Stimulated activated CD4-positive, alpha-beta T cell treated with anti-CD3 and anti-CD28 coated beads, Interleukin-2, amount 100 ng/mL, for 4 hours (primary cell): ENCODE measurements at places on chromosomes 3 and 15.

- DNase-seq, result no peak
These were observed 1.2 kb downstream of the BRPF1 start for GRCh38 chr3:9732740-9733115.

GRCh38 chr15:63630036-63630751, 33.0 kb downstream of the FBXL22 start:
- no peak for DNase-seq

GRCh38 chr15:60520013-60520824, 41.3 kb upstream of the ICE2 start:
- DNase-seq, result no peak

DNA sequence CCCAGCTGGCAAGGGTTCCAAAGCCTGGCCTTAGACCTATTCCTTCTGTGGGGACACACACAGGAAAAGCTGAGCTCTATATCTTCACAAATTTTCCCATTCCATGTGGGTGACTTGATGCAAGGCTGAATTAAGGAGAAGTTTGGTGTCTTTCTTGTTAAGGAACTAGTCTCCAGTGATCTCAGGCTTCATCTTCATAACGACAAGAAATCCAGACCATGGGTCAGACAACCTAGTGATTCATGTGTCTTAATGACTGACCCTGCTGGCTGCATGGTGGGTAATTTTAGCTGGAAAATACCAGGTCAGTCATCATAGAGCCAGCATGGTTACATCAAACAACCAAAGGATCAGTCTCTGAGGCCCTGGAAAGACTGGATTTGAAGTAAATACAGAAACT, 112.7 kb upstream of the SLC4A7 start:
- DNase-seq, result no peak

DNA sequence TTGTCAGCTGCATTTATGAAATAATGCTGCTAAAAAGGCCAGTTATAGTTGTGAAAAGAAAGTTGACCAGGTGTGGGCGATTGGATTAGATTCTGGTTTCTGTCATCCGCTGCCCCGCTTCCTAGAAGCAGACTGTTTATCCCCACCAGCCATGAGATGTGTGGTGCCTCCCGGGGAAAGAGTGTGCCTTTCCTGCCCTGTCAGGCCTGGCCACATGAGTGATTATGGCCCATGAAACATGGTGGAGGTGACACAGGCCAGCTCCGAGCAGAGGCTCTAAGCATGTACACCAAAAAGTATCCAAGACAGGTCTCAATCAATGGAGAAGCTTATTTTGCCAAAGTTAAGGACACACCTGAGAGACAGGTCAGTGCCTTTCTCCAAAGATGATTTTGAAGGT, 85.4 kb upstream of the ABHD2 start:
- no peak for DNase-seq

DNA sequence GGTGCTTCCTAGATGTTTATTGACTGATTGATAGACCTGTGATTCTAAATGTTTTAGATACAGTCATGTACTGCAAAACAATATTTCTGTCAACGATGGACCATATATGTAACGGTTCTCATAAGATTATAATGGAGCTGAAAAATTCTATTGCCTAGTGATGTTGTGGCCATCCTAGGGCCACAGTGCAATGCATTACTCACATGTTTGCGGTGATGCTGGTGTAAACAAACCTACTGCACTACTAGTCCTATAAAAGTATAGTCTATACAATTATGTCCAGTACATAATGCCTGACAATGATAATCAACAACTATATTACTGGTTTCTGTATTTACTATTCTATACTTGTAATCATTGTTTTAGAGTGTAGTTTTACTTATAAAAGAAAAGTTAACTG, 46.8 kb downstream of the CHST2 start:
- DNase-seq, result no peak

DNA sequence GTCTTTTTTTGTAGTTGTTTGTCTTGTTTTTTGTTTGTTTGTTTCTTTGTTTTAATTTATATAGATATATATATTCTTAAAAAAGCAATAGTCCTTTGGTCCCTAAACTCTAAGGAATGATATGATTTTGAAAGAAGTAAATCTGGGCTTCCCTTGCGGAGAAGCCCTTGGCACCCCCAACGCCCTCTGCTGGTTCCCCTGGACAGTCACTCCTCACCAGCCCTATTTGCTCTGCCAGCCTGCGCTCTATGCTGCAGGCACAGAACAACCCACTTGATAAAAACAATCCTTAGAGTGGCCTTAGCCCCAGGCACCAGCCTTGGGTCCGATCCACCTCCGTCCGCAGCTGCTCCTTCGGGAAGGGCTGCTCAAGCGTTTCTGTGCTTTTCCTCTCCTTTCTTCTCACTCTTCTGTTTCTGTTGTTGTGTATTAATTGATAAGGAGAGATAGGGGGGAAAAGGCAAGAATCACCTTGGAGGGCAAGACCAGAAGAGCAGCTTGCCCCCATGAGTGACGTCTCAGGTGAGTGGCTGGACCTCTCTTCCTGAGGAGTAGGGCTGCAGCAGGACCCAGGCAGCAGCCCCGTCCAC, 13.7 kb upstream of the PARP6 start:
- DNase-seq, result peak; percentile 41

GRCh38 chr15:37873336-37873735, 61.1 kb upstream of the TMCO5A start:
- DNase-seq, result no peak

DNA sequence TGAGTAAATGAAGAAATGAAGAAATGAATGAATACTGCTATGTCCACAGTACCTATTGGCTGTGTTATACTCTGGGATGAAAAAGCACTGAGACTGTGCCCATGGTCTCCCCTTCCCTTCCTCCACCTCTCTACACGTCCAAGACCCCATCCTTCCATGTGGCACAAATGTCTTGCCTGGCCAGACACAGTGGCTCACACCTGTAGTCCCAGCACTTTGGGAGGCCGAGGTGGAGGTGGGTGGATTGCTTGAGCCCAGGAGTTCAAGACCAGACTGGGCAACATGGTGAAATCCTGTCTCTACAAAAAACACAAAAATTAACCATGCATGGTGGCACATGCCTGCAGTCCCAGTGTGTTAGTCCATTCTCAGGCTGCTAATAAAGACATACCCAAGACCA, 200.1 kb downstream of the FAM43A start:
- no peak for DNase-seq

- DNase-seq, result no peak
These were observed 24.7 kb downstream of the ILDR1 start for GRCh38 chr3:121997372-121997771.

- DNase-seq, result no peak
These were observed 97.4 kb downstream of the DTWD1 start for GRCh38 chr15:49718234-49718633.

GRCh38 chr3:28171962-28172361, 69.5 kb upstream of the CMC1 start:
- no peak for DNase-seq

GRCh38 chr3:63609408-63609807, 43.1 kb upstream of the SNTN start:
- no peak for DNase-seq

GRCh38 chr15:23038726-23039142, 635 bp downstream of the TUBGCP5 start:
- DNase-seq, result no peak

DNA sequence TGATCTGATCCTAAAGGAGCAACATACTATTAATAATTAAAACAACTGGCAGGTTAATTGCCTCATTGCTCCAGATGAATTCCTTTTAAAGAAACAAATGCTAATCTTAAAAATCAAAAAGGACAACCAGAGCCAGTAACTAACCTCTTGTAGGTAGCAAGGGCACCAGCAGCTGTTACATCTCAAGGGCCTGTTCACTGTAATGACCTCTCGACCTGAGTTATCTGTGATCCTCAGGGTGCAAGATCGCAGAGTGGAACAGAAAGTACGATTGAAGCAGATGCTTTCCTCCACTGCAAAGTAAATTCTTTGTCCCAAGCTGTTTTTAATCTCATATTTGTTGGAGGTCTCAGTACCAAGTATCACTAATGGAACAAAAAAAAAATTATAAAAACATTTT, 11.4 kb downstream of the PLSCR5 start:
- DNase-seq, result no peak

DNA sequence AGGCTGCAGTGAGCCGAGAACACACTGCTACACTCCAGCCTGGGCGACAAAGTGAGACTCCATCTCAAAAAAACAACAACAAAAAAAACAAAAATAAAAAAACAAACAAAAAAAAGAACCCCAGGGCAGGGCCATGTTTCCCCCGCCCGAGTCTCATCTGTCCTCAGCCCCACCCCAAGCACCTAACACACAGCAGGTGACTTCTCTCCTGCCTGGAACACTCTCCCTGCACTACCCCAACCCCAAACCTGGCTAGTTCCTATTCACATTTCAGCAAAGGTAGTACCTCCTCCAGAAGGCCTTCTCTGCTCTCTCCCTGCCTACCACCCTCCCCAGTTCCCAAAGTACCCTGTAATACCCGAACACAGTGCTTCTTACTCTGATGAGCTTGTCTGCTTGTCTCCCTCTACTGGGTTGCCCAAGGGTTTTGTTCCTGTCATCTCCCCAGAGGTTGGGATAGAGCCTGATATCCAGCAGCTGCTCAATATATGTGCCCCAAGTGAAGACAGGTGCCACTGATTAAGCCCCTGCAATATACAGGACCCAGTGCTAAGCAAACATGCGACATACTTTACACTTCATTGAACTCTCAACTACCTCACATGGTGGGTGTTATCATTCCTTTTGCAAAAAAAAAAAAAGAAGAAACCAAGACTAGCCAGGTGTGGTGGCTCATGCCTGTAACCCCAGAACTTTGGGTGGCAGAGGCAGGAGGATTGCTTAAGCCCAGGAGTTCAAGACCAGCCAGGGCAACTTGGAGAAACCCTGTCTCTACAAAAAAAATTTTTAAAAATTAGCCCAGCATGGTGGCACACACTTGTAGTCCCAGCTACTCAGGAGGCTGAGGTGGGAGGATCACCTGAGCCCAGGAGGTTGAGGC, 103.6 kb downstream of the DAPK2 start:
- DNase-seq, result no peak

GRCh38 chr3:52842424-52842823, 7.6 kb upstream of the MUSTN1 start:
- DNase-seq, result no peak

GRCh38 chr3:161694682-161695564, 198.3 kb downstream of the OTOL1 start:
- no peak for DNase-seq

- DNase-seq, result no peak
These were observed 193.8 kb downstream of the BCHE start for GRCh38 chr3:165643425-165643824.

GRCh38 chr15:70145261-70145660, 47.5 kb upstream of the TLE3 start:
- no peak for DNase-seq

- DNase-seq, result no peak
These were observed 133.5 kb downstream of the KCNMB2 start for GRCh38 chr3:178669758-178670157.

- DNase-seq, result no peak
These were observed 106.9 kb downstream of the LRRK1 start for GRCh38 chr15:101025896-101026631.

DNA sequence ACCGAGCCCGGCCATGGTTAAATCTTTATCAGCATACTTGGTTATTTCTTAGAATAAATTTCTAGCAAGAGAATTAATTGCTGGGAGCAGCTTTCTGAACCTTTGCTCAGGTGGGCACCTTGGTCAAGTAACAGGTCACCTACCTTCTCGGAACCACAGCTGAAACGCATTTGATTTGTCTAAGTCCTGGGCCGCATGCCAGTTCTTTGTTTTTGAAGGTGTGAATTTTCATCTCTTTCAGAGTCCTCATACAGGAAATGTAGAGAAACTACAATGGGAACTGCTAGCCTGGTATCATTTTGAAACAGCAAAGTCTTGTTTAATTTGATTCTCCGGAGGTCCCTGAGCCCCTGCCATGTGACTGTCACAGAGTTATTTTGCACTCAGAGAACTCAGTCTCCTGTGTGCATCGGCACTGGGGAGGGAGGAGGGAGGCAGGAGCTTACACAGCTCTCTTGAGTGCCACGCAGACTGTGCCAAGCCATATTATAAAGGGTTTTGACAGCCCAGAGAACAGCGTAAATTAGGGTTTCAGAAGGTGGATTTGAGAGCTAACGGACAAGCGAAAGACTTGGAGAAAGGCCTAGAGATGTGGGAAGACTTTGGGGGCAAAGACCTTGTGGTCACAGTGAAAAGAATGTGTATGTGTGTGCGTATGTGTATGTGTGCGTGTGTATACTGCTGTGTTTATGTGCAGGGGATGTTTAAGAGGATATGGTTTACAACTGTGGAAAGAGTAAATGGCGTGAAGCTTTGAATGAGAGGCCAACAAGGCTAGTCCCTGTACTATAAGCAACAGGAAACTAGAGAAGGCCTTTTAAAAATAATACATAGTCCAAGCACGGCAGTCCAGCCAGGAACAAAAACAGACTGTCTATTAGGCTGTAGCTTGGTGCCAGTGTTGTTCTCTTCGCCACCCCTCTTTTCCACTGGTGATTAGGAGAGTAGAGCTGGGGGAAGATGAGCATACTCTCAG, 61.8 kb upstream of the ATP13A3 start:
- no peak for DNase-seq
